ENCODE measurements at places on chromosomes 12 and 14.

DNA sequence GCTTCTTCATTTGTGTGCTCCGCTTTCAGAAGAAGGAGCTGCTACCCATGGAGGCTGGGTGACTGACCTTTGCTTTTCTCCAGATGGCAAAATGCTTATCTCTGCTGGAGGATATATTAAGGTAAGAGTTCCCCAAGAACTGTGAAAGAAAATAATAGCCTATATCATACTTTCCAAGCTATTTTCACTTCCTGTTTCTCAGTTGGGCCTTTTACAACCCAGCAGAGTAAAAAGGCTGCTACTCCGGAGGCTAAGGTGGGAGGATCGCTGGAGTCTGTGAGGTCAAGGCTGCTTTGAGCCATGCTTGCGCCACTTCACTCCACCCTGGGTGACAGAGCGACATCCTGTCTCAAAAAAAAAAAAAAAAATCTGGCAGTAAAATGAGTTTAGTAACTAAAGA is 82.1 kb downstream of the APAF1 start:
- no peak for DNase-seq

GRCh38 chr12:129109174-129110001 is 256.1 kb downstream of the GLT1D1 start:
- no peak for DNase-seq

GRCh38 chr14:30796707-30797106 is 77.7 kb upstream of the COCH start:
- DNase-seq, result no peak

GRCh38 chr12:118760623-118761022 is 220.7 kb upstream of the SRRM4 start:
- no peak for DNase-seq

- DNase-seq, result no peak
Measured at GRCh38 chr14:75521415-75522199, 662 bp upstream of the BATF start.

DNA sequence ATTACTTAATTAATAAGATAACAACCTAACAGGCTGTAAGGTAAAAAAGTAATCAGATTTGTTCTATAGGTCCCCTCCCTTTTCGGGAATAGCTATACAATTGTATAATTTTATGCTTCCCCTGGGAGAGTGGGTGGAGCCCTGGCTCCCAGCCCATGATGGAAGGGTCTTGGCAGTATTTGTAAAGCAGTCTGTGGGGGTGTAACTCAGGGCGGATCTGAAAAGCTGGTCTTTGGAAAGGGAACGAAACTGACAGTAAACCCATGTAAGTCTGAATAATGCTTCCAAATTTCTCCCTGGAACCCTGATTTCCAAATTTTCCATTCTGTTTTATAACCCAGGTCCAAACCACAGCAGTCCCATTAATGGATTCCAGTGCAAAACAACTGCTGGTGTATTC is 110.4 kb downstream of the DAD1 start:
- no peak for DNase-seq

DNA sequence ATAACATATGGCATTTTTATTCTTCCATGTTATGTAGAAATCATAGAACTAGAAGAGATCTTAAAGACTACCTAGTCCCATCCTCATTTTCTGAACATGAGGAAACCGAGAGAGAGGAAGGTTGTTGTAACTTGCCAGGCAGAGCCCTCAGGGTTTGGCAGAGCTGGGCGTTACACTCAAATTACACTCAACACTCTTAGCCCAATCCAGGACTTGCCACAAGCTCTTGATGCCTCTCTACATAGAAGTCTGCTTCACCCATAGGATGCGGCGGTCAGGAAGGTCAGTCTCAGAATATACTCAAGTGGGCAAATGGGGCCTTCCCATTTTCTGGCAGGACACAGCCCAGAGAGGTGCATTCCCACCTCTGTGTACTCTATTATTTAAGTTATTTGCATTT is 208.1 kb downstream of the ZFP36L1 start:
- DNase-seq, result no peak

- DNase-seq, result no peak
Measured at GRCh38 chr12:88052686-88053085, 23.5 kb upstream of the C12orf50 start.

DNA sequence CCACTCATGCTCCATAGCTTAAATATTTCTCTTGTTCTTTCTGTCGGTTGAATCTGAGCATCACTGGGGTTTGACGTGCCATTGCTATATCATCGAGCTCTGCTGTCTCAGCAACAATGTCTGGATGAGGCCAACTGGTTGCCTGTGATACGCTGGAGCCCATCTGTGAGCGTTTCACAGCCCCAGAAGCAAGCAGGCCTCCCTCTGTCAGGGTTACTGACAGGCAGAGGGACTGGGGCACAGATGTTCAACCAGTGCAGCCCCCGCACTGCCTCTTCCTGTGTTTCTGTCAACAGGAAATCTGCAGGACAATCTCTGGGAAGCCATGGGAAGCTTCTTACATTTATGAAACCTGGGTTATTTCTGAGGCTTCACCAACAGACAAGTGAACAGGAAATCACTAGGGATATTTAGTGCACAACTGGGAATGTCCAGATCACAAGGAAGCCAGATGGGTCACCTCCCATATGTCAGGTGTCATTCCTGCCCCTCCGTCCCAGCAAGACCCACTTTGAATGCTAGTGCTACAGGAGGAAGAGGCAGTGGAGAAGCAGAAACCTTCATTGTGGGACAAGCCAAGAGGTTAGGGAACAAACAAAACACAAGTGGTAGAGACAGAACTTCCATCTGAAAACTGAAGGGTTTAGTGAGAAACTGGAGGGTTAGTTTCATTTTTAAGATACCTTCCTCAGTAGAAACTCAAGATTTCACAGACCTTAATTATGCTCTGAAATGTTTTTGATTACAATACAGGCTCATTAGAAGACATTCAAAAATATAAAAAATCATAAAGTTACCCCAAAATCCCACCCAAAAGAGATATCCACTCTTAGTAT is 24.1 kb downstream of the DMAC2L start:
- no peak for DNase-seq

DNA sequence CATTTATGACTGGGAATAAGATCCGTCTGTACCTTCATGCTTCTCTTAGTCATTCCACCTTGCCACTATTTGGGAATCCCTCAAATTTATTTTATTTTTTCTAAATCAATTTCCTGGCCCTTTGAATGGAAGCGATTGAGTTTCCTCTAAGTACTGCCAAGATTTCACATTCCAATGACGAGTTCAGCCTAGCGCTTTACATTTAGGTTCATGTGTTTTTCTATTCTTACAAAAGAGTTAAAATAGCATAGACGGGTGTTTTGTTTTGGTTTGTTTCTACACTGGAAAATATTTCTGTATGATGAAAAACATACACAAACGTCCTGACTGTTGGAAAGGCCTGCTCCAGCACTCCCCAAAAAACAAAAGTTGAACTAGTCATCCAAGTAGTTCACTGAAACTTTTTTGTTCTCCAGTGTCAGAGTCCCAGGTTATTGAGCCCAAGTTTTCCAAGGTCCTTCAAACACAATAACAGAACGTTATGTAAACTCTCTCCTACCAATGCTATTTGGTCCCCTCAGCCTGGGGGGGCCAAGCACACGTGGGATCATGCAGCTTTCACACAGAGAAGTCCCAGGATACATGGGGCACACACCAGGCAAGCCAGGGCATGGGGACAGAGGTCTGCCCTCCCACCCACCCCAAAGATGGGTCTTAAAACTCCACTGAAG is 74.8 kb upstream of the FOXN3 start:
- no peak for DNase-seq

- no peak for DNase-seq
Measured at GRCh38 chr12:89084751-89085150, 267.6 kb downstream of the DUSP6 start.

- no peak for DNase-seq
Measured at GRCh38 chr12:52352951-52353350, 14.3 kb downstream of the KRT85 start.

- no peak for DNase-seq
Measured at GRCh38 chr14:37824939-37825712, 229.7 kb downstream of the TTC6 start.

- no peak for DNase-seq
Measured at GRCh38 chr12:25829192-25829591, 129.3 kb upstream of the RASSF8 start.

GRCh38 chr14:102608064-102608446 is 15.6 kb downstream of the RCOR1 start:
- DNase-seq, result no peak

DNA sequence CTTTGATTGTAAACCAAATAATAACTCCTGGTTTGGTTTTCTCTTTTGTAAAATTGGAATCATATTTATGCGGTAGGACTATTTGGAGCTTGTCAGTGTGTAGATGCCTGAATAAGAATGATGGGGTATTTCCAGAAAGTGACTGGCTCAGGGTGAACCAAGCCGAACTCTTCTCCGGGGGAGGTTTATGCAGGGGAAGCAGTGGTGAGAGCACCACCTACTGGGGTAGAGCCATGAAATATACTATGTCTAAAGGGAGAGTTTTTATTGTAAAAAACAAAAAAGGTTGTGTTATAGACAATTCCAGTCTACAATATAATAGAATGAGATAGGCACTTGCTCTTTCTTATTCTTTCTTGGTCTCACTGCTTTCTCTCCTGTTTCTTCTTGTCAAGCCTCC is 222.9 kb upstream of the SLC16A7 start:
- no peak for DNase-seq

GRCh38 chr12:74490390-74491064 is 47.1 kb upstream of the ATXN7L3B start:
- no peak for DNase-seq

- DNase-seq, result no peak
Measured at GRCh38 chr14:100384819-100385813, 62.0 kb downstream of the SLC25A47 start.

DNA sequence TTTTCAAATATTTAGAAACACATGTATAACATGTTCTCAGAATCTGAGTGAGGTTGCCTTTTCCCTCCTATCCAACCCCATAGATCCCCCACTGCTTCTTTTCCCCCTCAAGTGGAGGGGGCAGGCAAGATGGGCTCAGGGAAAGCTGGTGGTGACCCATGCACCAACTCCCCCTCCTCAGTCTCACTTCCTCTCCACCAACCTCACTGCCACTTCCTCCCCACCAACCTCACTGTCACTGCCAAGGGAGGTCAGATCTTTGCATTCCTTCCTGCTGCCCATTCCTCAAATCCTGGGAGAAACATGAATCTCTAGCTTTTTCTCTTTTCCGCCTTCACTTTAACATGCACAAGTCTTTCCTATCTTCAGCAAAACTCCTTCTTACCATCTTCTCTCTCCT is 48.7 kb downstream of the SPTB start:
- no peak for DNase-seq

DNA sequence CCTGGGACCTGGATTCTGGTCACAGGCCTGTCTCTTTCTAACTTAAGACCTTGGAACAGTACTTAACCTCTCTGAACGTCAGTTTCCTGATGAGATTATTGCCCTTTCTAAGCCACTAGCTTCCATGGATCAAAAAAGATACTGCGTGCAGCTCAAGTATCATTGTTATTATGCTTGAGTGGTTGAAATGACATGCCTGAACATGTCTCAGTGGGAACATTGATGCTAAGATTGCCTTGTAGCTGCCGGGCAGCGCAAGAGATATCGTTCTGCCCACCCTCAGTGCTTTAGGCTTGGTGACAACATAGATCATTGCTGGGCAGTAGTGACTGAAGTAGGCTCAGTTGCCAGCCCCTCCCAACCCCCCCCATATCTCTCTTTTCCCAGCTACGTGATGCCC is 131.9 kb downstream of the SMOC1 start:
- no peak for DNase-seq

- no peak for DNase-seq
Measured at GRCh38 chr14:100889641-100890040, 13.9 kb downstream of the RTL1 start.

DNA sequence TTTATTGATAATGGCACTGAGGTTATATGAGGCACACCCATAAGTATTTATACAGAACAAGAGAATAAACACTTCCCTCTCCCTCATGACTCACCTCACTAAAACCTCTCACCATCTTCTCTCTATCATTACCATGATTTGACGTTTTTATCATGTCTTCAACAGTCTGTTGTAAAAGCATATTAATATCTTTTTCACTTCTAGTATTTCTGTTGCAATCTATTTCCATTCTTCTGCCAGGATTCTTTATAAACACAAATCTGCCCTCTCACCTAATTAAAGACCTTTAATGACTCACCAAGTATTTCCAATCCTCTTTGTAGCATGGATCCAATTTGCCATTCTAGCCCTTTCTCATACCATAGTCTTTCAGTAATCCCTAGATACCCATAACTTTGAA is 527.7 kb downstream of the SLC16A7 start:
- DNase-seq, result no peak

DNA sequence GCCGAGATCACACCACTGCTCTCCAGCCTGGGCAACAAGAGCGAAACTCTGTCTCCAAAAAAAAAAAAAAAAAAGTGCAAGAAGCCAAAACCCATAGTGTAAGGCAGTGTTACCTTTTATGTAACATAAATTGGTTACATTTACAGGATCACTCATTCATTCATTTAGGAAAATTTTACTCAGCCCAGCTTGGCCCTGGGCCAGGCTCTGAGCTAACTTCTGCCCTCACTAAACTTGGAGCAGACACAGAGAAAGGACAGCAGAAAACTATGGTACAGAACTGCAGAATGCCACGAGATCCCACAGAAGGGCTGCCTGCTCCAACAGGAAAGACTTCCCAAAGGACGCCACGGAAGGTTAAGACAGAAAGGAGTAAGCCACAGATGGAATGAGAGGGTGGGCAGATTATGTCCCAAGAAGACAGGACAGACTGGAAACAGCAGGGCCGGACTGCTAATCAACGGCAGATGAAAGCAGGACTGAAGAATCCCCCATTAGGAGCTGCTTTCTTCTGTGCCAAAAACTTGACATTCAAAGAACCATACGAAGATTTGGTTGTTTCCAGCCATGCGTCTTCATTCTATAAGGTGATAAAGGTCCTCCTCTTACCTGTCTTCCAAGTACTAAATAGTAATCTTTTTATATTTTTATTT is 18.9 kb downstream of the PPP1R13B start:
- no peak for DNase-seq

DNA sequence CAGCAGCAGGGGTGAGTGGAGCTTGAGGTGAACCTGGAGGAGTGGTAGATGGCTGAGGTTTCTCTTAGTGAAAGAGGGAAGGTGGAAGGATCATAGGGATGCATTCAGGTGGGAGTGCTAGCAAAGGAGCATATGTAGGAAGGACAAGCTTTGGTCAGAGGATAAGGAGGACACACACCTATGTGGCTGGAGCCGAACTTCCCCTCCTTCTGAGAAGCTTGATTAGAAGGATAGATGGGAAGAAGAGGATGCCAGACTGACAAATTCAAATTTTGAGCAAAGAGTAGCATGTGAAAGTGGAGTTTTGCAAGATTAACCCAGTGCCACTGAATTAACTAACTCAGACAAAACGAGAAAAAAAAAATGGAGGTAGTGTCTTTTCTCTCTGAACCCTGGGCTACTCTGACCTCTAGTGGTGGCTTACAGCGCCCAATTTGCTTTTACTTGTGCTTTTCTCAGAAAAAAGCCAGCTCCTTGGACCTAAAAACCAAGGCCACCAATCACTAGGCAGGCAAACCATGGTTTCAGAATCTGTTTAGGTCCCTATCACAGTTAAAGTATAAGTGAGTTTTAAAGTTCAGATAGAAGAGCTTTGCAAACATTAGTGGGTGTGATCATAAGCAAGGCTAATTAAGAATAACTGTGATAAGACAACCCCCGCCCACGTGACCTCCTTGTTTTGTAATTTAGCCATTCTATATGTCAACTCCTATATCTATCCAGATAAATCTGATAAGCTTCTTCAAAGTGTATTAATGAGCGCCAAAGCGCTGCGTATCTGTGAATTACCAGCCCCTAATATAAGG is 15.5 kb downstream of the EMP1 start:
- peak; percentile 37 for DNase-seq
